ENCODE measurements at places on chromosomes 7 and 10. TPM values are rescaled to one million over a fixed set of nuclear protein-coding genes. Genes with fewer than 3 reads are reported as not detected.

DNA sequence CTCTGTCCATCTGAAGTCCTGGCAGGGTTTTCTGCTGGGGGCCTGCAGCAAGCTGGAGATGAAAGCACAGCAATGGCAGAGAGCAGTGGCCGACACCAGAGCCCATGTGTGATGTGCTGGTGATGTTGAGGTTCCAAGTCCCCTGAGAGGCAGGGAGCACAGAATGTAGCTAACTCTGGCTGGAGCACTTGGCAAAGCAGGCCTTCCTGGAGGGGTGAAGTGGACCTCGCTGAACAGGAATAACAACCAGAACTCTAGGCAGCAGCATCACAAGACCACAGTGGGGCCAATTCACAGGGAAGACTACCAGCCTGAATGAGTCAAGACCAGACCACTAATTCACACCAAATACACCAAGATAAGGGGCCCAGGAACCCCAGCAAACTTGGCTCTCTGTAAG is 22.8 kb upstream of the MSMB start:
- no peaks in the 10 kb centered on the region for H3K4me1 ChIP-seq
- H3K36me3 ChIP-seq: no peaks in the 10 kb centered on the region
- H3K4me3 ChIP-seq: no peak overlapping the region
- H3K27ac ChIP-seq: no peak overlapping the region
- H3K27me3 ChIP-seq: no peaks in the 10 kb centered on the region

The FAM25A gene
- not detected for total RNA-seq

GRCh38 chr7:1675673-1676549 is 5.8 kb downstream of the ELFN1 start:
- H3K4me1 ChIP-seq: no peaks in the 10 kb centered on the region
- DNase-seq: peak; percentile 26
- H3K4me3 ChIP-seq: no peak overlapping the region
- no peaks in the 10 kb centered on the region for H3K36me3 ChIP-seq
- no peak overlapping the region for H3K27ac ChIP-seq
- no peaks in the 10 kb centered on the region for H3K27me3 ChIP-seq

The PALD1 gene
- 14.4 TPM for total RNA-seq

- H3K27me3 ChIP-seq: no peaks in the 10 kb centered on the region
- no peak for DNase-seq
- H3K4me1 ChIP-seq: no peaks in the 10 kb centered on the region
- H3K4me3 ChIP-seq: no peak overlapping the region
These were observed 355.4 kb downstream of the KCNMA1 start for GRCh38 chr10:77282163-77282562.

All from kidney (tissue), 22 donors.